Hypothalamus (tissue), 51 donors: ENCODE measurements at places on chromosomes 11 and 22.

- no peak for DNase-seq
Observed at GRCh38 chr11:74992852-74993251, 4.1 kb downstream of the NEU3 start.

DNA sequence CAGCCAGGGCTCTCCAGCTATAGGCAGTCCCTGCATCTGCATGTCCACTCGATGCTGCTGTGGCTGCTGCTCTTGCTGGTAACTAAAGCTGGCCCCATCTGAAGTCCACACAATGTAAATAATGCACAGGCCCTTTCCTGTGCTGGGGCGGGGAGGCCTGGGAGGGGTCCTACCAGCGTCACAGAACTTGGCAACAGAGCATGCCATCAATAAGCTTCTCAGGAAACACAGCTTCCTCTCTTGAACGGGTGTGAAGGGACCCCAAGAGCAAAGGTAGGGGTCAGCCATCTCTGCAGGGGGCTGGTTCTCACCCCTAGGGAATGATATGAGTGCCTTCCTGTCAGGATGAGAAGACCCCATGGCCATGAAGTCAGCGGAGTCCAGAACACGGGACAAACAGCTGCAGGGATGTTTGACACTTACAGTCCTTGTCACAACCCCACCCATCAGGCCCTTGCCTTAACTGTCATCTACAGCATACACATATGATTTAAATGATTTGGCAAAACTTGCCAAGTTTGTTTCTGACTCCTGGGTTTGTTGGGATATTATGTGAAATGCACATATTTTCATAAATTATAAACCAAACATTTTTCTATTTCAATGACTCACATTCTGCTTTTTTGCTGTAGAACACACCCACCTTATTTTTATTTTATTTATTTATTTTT is 39.1 kb upstream of the LYVE1 start:
- no peak for DNase-seq

DNA sequence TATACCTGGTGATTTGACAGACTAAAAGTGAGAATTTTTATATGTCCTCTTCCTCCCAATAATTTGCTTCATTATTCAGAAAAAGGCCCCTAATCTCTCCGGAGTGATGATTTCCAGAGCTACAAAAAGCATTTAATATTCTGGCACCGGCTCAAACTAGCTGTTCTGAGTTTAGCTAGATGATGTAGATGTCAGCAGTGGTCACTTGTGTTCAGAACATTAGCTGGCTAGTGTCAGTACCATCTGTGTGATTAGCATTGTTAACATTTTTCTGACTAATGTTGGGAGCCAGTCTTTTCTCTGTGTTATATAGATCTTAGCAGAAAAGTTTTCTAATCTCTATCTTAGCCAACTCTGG is 68.7 kb upstream of the RRM1 start:
- no peak for DNase-seq

DNA sequence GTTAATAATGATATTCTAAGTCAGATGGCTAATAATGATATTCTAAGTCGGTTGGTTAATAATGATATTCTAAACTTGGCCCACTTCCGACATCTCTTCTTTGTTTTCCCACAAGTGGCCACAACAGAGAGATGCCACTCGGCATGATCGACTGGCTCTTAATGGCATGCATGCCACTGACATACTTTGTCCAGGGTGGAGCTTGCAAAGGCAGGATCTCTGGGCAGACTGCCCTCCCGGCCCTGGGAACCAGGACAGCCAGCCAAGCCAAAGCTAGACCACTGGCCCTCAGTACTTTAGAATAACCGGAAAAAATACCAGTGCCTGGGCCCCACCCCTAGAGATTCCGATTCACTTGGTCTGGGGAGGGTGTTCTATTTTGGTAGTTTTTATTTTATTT is 78.1 kb downstream of the KIAA1671 start:
- DNase-seq = no peak

DNA sequence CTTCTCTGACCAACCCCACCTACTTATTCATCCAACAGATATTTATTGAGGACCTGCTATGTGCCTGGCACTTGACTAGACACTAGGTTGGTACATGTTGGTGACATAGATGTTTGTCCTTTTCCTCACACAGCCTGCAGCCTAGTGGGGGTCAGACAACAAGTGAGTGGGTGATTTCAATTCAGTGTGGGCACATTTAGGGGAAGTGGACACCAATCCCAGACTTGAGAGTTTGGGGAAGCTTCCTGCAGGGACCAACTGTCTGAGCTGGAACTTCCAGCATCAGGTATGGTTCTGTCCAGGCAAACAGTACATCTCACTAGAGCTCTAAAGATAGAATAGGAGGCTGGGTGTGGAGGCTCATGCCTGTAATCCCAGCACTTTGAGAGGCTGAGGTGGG is 5.8 kb upstream of the BCL9L start:
- DNase-seq = no peak
